Thymus (tissue), 14 donors: ENCODE measurements at places on chromosomes 3 and 15. TPM values are rescaled to one million over a fixed set of nuclear protein-coding genes. Genes with fewer than 3 reads are reported as not detected.
A peak's percentile ranks its signal among the peaks of the same experiment; 100 is the strongest.

DNA sequence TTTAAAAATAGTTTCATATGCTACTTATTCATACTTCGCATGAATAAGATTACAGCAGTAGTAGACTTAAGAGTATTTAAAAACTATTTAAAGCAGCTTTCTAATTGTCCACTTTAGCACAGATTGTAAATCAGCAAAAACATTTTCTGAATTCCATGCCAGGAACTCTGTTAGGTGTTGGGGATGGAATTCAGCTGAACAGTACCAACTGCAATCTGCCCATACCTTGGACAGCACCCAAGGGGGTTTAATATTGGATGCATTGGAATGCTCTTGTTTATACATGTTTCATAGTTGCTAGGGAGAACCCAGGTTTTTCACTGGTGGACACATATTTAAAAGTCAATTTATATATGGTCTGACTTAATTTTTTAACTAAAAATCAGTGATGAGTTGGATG is 74.8 kb downstream of the PPM1L start:
- DNase-seq: no peak

DNA sequence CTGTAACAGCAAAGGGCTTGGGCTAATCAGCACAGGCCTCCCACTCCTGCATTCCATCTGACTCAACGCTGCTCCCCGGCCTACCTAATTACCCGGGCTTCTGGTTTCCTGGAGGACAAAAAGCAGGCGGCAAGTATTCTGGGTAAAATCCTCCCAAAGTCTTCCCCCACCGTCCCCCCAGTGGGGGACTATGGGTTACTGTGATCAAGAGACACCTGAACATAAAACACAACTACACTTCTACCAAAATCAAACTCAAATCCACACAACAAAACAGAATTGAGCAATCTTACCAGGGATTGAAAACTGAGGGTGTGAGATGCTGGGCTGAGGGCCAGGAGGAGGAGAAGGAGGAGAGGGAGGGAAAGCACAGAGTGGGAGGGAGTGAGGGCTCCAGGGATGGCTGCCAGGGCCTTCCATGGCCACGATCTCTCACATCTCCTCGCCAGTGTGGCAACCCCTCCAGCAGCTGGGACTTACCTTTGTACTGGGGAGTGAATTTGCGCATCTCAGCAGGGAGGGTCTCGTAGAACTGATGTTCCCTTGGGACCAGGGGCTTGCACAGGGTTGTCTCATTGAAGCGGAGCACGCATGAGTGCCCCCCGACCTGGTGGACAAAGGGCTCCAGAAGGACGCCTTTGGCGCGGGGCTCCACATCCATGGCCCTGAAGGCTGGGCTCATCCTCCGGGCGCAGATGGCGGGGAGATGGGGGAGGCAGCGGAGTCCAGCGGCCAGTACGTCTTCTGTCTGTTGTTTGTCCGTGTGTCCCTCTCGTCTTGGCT is 9.1 kb upstream of the NCKIPSD start:
- DNase-seq: no peak

DNA sequence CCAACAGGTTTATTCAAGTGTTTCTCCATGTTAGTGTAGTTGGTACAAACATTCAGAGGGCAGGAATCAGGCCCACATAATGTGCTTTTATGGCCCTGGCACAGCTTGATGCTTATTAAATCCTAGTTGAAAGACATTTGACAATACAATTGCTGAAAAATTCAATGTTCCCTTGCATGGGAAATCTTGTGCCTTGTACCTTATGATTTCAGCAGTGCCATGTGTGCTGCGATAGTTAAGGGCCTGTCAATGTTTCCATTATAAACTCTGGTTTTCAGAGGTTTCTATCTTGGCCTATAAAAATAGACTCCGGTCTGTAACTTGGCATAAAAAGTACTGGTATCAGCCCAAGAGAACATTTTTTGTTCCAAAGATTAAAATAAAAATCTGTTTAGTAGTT is 207.2 kb downstream of the TBC1D5 start:
- DNase-seq: no peak

DNA sequence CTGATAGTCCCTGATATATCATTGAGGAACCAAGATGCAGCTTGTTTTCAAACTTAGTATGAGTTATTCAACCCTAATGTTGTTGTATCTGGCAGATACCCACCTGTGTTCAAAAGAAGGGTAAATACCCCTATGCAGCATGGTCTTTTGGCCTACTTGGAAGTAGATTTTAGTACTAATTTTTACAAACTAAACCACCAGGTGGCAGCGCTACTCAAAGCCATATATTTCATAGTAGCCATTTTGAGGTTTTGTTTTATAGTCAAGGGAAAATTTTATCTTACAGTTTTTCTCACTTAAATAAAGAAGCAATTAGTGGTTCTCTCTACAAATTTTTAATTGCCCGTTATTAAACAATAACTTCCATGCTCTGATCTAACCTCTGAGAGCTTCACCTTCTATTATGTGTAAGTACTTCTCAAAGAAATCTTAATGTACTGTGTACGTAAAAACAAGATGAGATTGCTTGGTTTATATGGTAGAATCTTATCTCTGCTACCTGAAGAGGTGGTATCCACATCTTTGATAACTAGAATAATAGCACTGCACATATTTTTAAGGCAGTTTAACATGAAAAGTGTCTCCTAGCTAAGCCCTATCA is 31.5 kb upstream of the MLF1 start:
- peak; percentile 7 for DNase-seq

DNA sequence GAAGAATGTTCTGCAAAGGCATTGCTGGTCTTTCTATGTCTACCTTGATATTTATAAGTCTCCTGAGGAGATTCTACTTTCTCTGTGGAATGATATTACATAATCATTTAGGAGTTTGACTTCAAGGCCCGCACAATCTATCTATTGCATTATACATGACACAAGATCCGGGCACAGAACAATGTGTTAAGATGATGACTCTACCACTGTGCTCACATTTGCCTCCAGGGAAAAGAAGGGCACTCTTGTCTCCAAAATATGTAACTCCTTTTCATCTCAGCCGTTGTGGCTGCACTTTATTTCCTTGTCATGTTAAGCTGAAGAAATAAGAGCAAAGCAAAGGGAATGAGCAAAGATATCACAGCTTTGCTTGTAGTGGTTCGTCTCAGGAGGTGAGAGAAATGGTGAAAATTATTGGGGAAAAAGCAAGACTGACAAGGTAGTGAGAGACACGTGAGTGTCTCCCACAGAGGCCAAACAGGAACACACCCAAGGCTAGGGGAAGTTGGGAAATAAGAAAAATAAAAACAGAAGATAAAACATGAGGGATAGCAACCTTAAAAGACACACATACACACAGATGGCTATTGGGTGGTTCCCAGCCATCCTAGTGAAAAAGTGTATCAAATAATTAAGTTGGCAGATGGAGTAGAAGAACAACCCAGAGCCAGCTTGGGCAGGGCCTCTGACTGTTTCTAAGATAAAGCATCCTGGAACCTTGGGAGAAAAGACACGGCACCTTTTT is 184.3 kb downstream of the P3H2 start:
- DNase-seq: no peak

GRCh38 chr15:76991048-76991447 is 3.9 kb upstream of the PSTPIP1 start:
- DNase-seq: no peak

DNA sequence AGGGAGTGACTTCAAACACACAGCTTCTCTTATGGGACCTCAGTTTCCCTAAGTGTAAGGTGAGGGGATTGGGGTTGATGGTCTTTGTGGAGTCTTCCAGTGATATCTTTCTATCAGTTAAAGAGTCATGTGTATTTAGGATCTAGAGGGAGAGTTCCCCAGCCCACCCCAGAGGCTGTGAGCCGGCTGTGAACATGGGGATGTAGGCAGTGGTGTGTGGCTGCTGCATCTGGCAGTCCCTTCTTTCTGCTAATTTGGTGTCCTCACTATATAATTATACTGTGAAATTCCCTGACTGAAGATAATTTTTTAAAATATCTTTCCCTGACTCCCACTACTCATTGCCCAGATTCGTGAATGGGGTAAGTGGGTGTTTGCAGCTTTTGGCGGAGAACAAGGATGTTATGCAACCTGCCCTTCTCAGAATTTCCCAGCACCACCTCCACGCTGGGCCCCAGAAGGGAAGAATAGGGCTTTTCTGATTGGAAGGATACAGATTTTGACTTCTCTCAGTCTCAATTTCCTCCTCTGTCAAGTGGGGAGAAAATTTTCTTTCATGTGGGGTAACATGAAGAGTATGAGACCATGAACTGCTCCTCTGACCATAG is 79.0 kb upstream of the RASGRF1 start:
- DNase-seq: no peak

- DNase-seq: peak; percentile 21
Measured at GRCh38 chr15:55434989-55435825, 26.9 kb downstream of the PIERCE2 start.

- DNase-seq: no peak
Measured at GRCh38 chr3:36032180-36033047, 347.9 kb upstream of the STAC start.

- no peak for DNase-seq
Measured at GRCh38 chr3:183252973-183253527, at the start of gene B3GNT5. B3GNT5 (plus strand) TSS chr3:183253253; CDS start chr3:183269799, 16,546 bp downstream.

- no peak for DNase-seq
Measured at GRCh38 chr15:61115241-61115640, 113.9 kb downstream of the RORA start.

DNA sequence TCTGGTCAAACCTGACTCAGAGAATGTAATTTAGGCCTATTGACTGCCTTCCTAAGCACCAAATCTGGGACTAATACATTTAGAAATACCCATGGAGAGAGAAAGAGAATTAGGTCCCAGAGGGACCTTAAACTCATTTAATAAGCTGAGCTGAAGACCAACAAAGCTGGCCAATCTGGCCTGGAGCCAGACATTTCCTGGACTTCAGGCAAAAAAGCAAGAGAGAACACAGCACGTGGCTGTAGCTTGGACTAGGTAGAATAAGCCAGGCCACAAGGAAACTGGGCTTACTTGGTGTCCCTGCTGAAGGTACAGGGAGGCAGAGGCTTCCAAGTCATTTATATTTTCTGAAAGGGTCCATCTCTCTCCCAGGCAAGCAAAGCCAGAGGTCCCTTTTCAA is 88.1 kb downstream of the RTP4 start:
- DNase-seq: no peak

DNA sequence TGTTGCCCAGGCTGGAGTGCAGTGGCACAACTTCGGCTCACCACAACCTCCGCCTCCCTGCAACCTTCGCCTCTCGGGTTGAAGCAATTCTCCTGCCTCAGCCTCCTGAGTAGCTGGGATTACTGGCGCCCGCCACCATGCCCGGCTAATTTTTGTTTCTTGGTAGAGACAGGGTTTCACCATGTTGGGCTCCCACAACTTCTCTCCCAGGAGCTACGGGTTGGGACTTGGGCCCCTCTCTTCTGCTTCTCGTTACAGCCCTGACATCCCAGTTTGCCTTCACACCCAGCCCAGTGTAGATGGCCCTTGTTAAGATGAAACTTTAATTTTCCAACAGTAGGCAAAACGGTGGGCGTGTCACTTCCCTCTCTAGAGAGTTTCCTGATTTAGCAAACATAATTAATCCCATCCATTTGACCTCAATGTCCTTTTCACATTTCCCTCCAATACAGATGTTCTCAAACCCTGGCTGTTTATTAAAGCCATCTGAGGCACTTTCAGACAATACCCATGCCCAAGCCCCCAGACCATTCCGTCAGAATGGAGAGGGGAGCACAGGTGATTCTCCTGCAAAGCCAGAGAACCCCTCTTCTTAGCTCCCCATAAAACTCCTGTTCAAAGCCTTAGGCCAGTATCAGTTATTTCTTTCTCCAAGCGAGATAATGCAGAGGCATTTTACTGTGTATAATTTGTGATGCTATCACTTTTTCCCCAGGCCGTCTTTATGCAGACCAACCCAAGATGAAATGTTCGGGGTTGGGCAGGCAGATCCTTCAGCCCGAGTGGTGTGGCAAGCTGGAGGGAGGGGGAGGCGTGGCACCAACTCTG is 245.7 kb downstream of the XXYLT1 start:
- DNase-seq: no peak

DNA sequence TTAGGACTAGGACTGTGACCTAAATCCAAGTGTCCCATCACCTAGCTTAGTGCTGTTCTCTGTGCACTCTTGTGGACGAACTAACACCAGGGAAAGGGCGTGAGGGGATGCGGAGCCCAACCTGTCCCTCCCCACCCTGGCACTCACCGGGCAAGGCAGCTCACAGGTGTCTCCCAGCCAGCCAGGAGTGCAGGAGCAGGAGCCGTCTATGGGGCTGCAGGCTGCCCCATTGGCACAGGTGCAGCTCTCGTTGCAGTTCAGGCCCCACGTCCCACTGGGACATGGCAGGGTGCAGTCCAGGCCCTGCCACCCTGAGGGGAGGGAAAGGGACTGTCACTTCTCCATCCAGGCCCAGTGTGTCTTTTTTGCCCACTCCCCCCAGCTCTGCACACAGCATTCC is 60.3 kb downstream of the RAB11A start:
- DNase-seq: no peak

- DNase-seq: no peak
Measured at GRCh38 chr3:37859354-37859753, 2.3 kb upstream of the CTDSPL start.

DNA sequence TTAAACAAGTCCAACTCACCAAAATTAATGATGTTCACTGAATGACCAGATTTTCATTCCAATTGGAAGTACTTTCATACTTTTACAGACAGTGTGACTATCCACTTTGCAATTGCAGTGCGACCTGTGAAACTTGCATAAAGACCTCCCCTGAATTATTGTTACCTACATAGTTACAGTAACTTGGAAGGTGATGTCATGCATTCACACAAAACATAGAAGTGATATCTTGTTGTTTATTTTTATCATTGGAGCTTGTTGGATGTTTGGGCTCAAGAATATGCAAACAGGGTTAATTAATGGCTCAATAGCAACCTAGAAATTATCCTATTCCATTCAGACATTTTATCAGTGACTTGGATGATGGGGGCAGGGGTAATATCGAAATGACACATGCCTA is 470.9 kb downstream of the MECOM start:
- no peak for DNase-seq

GRCh38 chr15:90064911-90065681 is 37.2 kb downstream of the IDH2 start:
- no peak for DNase-seq

Gene TF
- 1.9 TPM for total RNA-seq

Gene CLDN18
- 0.28 TPM for total RNA-seq

Gene NMNAT3
- total RNA-seq: 4.7 TPM

Gene KNL1
- 25.8 TPM for total RNA-seq

Gene MESP2
- total RNA-seq: 0.19 TPM

Gene ACSBG1
- total RNA-seq: 7.9 TPM

Gene SCN5A
- 0.05 TPM for total RNA-seq

Gene SHC4
- total RNA-seq: 0.94 TPM
